ENCODE measurements at places on chromosomes 13 and 19.

- DNase-seq: no peak
Observed at GRCh38 chr19:31220540-31220939, 128.7 kb downstream of the TSHZ3 start.

GRCh38 chr19:52735734-52736133 is 890 bp upstream of the ZNF611 start:
- DNase-seq: no peak

- no peak for DNase-seq
Observed at GRCh38 chr13:44848920-44849676, 140.2 kb downstream of the NUFIP1 start.

DNA sequence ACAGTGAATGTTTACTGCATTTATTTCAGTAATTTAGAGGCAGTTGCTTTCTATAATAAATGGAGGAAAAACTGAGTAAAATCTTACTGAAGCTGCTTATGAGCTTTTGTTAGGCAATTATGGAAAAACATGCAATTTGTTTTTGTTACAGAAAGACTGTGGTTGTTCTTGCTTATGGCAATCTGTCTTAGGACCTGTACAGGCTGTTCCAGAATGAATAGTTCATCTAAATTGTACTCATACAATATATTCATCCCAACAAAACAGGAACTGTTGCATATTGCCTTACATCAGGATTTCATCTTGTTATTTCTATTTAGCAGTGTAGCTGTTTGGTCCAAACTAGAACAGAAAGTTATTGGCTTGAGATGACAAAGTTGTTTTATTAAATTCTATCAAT is 199.2 kb downstream of the NALCN start:
- no peak for DNase-seq

- no peak for DNase-seq
Observed at GRCh38 chr13:92530364-92530763, 696.2 kb upstream of the GPC6 start.

DNA sequence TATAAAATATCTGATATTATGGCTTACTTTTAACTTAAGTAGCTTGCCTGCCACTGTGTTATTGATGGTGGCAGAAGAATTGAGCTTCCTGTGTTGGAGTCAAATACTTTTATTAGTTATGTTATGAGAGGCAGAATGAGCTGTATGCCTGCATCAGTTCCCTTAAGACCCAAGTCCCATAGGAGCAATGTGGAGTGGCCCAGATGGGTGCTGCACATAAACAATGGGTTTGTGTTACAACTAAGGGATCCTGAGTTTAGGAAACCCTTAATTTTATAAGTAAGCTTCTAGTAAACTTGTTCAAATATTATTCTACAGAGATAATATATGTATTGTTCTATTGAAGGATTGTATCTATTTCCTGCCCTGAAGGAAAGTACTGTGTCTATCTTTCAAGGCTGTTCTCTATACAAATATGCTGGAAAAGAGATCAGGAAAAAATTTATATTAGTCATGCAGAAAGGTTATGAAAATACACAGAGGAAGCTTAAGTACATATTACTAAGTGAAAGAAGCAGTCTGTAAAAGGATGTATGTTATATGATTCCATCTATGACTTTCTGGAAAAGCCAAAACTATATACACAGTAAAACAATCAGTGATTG is 2018.0 kb upstream of the PCDH20 start:
- DNase-seq: no peak

DNA sequence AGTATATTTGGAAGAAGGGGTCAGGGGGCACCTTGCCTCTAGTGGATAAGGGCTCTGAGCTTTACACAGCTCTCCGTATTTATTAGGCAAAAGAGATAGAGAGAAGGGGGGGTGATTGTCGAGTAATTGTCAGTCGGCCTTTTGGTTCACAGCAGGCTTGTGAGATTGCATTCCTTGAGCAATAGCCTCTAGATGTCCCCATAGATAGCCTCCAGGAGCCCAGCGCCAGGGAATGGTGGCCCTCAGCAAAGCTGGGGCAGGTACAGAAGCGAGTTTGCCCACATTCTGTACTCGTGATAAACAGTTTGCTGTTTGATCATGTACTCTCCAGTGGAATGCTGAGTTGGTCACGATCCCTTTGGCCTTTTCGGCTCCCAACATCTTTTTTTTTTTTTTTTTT is 4.6 kb downstream of the ZNF613 start:
- DNase-seq: no peak

GRCh38 chr13:50365408-50366391 is 350.5 kb downstream of the KCNRG start:
- DNase-seq: no peak

DNA sequence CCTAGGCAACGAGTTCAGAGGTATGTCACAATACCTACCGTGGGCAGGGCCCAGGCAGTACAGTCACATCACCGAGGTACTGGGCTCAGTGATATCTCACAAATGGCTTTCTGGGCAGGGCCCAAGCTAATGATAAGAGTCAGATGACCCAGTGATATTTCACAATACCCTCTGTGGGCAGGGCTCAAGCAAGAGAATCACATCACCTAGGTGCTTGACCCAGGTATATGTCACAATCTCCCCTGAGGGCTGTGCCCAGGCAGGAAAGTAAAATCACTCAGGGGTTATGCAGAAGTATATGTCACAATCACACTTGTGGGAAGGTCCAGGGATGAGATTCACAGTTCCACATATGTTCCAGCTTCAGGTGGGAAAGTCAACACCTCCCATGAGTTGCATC is 45.3 kb downstream of the ZNF729 start:
- no peak for DNase-seq

GRCh38 chr13:24108615-24108965 is 51.9 kb upstream of the SPATA13 start:
- DNase-seq: no peak

DNA sequence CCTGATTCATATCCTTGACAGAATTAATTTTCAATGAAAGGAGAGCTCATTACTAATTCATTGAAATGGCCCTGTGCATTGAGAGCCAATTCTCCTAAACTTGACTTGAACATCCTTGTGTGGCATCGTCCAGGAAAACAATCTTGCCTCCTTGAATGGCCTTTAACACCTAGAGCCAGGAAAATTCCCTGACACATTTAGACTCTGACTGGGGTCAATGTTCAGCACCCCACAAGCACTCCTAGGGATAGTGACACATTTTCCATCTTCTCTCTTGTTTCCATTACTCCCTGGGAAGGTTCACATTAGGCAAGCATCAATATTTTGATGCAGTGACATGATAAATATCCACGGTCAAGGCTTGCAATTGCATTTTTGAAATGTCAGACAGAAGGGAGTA is 218.9 kb downstream of the LACC1 start:
- no peak for DNase-seq

GRCh38 chr13:112702341-112702985 is 12.6 kb downstream of the ATP11A start:
- DNase-seq: no peak

GRCh38 chr19:50649433-50650391 is at the start of gene C19orf81:
C19orf81 (plus strand) TSS chr19:50649445; CDS start chr19:50649445, 0 bp downstream.
- no peak for DNase-seq

DNA sequence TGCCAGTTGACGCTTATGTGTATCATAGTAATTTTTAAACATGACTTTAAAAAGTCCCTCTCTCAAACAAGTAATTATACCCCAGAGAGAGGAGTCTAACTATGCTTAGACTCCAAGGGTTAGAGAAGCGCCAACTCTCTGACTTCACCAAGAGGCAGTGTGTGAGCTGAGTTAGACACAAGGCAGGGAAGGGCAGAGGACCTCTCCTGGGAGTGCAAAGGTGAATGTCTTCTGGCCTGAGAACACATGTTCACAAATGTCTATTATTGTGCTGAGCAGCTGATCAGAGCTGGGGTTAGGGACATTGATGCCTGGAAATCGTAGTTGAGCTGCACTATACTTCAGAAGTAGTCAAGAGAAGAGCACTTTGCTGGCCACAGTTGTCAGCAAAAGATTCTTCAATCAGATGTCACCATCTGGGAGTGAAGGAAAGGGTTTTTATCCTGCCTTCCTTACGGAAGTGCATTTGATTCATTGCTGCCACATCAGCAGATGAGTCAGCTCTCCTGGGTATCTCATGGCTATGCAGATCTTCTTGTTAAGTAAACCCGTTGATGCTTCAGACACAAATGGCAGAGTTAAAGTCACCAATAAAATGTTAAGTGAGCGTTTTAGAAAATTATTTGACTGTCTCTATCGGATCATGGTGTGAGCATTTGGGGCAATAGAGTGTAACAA is 283.2 kb upstream of the ARGLU1 start:
- DNase-seq: no peak

DNA sequence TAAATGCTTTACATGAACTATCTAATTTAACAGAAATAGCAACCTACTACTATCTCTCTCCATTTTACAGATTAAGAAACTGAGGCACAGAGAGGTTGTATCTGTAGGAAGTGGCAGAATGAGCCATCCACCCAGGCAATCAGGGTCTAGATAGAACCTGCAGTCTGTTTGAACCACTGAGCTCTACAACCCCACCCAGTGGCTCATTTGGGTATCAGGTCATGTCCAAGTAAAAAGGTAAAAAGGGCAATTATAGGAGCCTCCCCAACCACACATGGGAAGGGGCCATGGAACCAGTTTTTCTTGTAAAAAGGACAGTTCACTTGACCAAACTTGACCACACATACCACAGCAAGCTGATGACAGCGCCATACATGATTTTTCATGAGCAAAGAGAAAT is 92.9 kb upstream of the SGCG start:
- no peak for DNase-seq

GRCh38 chr19:7979559-7979958 is 25.9 kb downstream of the ELAVL1 start:
- no peak for DNase-seq

DNA sequence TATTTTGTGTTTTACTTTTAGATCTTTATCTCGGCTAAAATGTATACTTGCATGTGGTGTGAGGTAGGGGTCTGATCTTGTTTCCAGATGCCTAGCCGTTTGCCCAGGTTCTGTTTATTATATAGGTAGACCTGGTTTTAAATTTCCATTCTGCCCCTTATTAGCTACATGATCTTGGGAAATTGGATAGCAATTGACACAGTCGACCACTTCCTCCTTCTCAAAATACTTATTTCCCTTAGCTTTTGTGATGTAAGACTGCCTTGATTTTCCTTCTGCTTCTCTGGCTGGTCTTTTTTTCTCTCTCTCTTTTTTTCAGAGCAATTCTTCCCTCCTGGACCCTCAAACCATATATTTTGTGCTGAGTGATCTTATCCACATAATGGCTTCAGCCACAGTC is 3.0 kb upstream of the PGLYRP1 start:
- no peak for DNase-seq

- DNase-seq: no peak
Observed at GRCh38 chr19:17528610-17529009, 17.2 kb downstream of the PGLS start.

DNA sequence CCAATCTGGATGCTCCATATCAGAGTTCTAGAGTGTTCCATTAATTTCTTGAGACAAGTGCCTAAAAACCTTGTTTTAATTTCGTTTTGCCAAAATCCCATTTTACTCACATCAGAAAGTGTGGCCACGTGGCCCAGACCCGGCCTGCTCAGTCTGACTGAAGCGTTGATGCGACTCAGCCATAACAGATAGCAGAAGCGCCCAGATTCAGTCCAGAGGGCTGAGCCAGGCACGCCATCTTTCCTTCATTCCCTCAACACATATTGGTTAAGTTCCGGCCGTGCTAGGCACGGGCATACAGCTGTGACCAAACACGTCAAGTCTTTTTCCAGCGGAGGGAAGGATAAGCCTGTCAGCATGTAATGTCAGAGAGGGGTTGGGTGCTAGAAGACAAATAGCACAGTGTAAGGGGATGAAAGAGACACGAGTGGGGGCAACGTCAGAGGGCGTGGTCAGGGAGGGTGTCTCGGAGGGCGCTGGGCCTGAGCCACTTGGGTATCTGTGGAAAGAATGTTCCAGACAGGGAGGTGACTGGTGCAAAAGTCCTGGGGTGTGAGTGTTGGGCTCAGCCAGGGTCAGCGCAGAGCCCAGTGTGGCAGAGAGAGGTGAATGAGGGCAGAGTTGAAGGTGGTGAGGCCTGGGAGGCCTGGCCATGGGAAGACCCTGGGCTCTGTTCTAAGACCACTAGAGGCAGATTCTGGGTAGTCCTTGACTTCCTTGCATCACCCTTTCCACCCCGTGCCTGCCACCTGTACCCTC is 3.1 kb downstream of the F10 start:
- peak; percentile 18 for DNase-seq

GRCh38 chr13:108044954-108045353 is 170.4 kb downstream of the LIG4 start:
- DNase-seq: no peak

DNA sequence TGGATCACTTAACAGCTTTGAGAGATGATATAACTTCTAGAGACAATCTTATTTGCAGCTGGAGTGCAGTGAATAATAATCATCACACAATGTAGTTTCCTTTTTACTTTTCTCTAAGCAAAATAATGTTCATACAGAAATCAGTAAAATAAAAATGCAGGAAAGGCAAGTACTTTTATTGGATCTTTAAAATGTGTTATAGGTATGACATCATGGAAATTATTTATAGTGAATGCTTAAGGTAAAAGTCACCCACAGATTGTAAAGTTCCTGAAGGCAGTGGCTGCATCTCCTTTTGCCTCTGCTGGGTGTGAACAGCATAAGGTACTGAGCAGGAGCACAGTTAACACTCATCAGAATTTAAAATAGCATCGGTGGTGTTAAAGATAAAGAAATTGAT is 17.3 kb upstream of the IL17D start:
- no peak for DNase-seq

- DNase-seq: no peak
Observed at GRCh38 chr19:53131085-53131590, 1.6 kb downstream of the ZNF415 start.

- no peak for DNase-seq
Observed at GRCh38 chr13:108924541-108924940, 295.1 kb downstream of the MYO16 start.

DNA sequence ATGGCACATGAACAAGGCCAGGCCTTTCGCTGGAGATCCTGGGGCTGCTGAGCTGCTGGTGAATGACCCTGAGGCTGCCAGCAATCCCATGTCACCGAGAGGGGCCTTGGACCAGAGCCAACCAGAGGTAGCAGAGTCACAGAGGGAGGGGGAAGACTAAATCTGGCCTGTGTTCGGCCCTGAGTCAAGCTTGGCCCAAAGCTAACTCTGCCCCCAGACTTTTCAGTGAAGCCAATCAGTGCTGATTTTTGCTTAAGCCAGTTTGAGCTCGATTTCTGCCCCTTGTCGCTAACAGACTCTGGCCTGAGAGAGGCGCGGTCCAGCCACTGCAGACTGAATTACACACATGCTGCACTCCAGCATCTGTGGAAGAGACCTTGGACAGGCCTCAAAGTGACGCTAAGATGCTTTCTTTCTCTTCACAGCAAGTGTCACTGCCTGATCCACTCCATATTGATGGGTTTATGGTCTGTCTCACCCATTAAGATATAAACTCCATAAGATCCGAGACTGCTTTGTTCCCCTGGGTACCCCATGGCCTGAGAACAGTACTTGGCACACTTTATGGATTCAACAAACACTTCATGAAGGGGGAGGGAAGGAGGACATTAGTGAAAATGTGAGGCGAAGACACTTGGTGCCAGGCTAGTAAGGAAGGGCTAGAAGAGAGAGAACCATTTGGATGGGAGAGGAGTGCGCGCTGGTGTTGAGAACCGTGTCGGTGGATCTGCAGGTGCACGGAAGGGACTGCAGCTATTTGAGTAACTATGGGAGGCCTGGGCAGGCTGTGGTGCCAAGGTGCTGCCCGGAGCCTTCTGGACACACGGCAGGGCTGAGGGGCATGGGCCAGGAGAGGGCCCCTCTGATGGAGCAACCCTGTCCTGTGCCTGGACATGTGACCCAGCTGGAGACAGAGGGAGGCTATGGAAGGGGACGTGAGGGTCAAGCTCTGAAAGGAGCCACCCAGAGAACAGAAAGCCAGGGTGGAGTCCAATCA is 17.6 kb downstream of the RANBP3 start:
- DNase-seq: no peak
